Right atrium auricular region (tissue), 2 donors: ENCODE measurements at places on chromosomes 5 and 9.

DNA sequence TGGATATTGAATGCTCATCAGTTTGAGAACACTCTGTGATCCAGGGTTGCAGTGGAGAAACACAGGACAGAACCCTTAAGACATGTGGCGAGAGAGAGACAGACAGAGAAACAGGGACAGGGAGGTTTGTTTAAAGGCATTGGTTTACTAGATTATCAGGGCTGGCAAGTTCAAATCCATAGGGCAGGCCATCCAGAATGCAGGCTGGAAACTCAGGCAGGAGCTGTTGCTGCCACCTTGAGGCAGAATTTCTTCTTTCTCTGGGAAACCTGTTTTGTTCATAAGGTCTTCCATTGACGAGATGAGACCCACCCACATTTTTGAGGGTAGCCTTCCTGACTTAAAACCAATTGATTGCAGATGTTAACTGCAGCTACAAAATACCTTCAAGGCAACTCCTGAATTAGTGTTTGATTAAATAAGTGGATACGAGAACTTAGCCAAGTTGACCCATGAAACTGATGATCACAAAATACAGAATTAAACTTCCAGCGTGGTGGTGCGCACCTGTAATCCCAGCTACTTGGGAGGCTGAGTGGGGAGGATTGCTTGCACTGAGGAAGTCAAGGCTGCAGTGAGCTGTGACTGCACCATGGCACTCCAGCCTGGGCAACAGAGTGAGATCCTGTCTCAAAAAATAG lies 55.9 kb downstream of the NSUN2 start:
- H3K27ac ChIP-seq = no peak overlapping the region
- no peaks in the 10 kb centered on the region for H3K4me1 ChIP-seq
- H3K36me3 ChIP-seq = no peaks in the 10 kb centered on the region

DNA sequence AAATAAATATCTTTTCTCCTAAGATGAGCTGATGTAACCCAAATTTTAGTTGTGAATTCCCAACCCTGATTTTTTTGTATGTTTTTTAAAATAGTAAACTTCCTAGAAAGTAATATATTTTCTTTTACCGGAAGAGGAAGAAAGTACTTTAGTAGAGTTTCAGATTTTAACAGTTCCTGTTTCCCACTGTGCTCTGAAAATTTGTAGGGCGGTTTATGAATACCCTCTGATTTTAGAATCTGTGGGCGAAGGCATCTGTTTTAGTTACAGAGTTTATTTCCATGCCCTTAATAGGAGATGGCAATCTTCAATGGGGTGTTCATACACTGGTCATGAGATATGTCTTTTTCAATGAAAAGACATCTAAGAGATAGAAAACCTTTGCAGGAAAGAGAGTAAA lies 3.7 kb upstream of the HOMER1 start:
- H3K36me3 ChIP-seq = no peaks in the 10 kb centered on the region
- no peak overlapping the region for H3K4me3 ChIP-seq
- H3K4me1 ChIP-seq = no peaks in the 10 kb centered on the region
- no peak overlapping the region for H3K27ac ChIP-seq
- H3K27me3 ChIP-seq = no peaks in the 10 kb centered on the region

DNA sequence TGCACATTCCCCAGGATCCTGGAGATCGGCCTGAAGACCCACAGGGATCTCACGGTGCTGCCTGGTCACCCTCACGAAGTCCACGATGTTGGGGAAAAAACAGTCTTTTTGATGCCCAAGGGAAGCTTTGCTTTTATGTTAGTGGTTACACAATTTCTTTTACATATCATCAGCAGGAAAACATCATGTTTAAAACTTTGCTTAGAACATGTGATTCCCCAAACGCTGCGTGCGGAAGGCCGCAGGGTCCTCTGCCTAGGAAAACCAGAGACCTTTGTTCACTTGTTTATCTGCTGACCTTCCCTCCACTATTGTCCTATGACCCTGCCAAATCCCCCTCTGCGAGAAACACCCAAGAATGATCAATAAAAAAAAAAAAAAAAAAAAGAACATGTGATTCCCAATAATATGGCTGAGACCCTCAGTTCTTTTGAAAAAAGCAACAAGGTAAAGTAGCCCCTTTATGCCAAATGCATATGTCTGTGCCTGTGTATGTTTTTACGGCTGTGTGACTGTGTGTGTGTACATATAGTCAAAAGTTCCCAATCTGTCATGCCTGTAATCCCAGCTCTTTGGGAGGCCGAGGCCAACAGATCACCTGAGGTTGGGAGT lies 11.5 kb upstream of the AGPAT2 start:
- DNase-seq = no peak
- no peak overlapping the region for H3K4me3 ChIP-seq
- H3K4me1 ChIP-seq = peaks cover 13% of the 10 kb centered on the region
- no peak overlapping the region for H3K27ac ChIP-seq

- no peaks in the 10 kb centered on the region for H3K36me3 ChIP-seq
- H3K4me3 ChIP-seq = no peak overlapping the region
- H3K27me3 ChIP-seq = no peaks in the 10 kb centered on the region
- DNase-seq = no peak
- H3K4me1 ChIP-seq = no peaks in the 10 kb centered on the region
These were observed 30.4 kb upstream of the DENND1A start for GRCh38 chr9:123960366-123960765.

DNA sequence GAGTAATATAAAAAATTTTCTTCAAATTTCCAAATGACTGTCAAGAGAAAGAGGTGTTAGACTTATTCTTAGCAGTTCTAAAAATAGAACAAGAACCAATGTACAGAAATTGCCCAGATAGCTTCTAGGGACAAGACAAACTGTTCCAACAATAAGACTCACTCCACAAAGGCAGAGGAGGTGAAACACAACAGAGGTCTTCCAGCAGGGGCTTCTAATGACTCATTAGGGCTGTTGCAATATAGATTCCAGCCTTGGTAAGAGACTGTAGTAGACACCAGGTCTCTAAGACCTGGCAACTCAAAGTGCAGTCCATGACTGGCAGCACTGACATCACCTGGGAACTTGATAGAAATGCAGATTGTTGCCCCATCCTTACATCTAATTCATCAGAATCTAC lies 134.6 kb upstream of the VLDLR start:
- H3K27ac ChIP-seq = peak overlapping the region; percentile 52
- no peaks in the 10 kb centered on the region for H3K36me3 ChIP-seq
- no peak for DNase-seq
- H3K27me3 ChIP-seq = no peaks in the 10 kb centered on the region

DNA sequence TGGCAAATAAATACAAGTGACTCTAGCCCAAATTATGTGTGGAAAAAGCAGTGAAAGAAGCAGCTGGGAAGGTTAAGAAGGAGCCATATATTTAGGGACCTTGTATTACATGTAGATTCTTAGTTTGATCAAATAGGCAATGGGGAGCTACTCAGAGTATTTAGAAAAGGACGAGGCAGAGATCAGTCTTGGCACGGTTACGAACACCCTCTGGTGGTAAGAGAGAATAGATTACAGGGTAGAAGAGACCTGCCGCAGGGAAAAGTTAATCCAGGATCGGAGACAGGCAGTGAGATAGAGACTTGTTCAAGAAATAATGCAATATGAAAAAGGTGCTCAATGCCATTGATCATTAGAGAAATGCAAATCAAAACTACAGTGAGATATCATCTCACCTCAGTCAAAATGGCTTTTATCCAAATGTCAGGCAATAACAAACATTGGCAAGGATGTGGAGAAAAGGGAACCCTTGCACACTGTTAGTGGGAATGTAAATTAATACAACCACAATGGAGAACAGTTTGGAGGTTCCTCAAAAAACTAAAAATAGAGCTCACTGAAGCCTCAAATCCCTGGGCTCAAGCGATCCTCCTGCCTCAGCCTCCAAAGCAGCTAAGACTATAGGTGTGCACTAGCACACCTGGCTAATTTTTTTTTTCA lies 12.0 kb downstream of the INIP start:
- H3K27ac ChIP-seq = no peak overlapping the region
- H3K4me3 ChIP-seq = no peak overlapping the region
- no peak for DNase-seq
- no peaks in the 10 kb centered on the region for H3K36me3 ChIP-seq
- H3K4me1 ChIP-seq = no peaks in the 10 kb centered on the region

- no peak for DNase-seq
- no peak overlapping the region for H3K4me3 ChIP-seq
- H3K27ac ChIP-seq = no peak overlapping the region
These were observed 38.0 kb upstream of the CCDC152 start for GRCh38 chr5:42718591-42718990.

GRCh38 chr5:85333276-85333675 lies 948.6 kb upstream of the EDIL3 start:
- no peaks in the 10 kb centered on the region for H3K36me3 ChIP-seq
- H3K27ac ChIP-seq = no peak overlapping the region
- DNase-seq = no peak
- no peaks in the 10 kb centered on the region for H3K27me3 ChIP-seq
- H3K4me1 ChIP-seq = no peaks in the 10 kb centered on the region
- no peak overlapping the region for H3K4me3 ChIP-seq

GRCh38 chr5:93073547-93073946 lies 507.5 kb downstream of the NR2F1-AS1 start:
- no peak overlapping the region for H3K27ac ChIP-seq
- no peak overlapping the region for H3K4me3 ChIP-seq
- DNase-seq = no peak
- H3K36me3 ChIP-seq = no peaks in the 10 kb centered on the region
- no peaks in the 10 kb centered on the region for H3K4me1 ChIP-seq
- no peaks in the 10 kb centered on the region for H3K27me3 ChIP-seq

GRCh38 chr9:131289301-131290035 lies at the start of gene PLPP7:
Gene PLPP7 (plus strand): TSS chr9:131289723. CDS start chr9:131289998, 275 bp downstream.
- peak; percentile 88 for DNase-seq
- H3K27ac ChIP-seq = peak within 1 kb of the TSS; percentile 87

GRCh38 chr9:95048225-95049087 lies 269.1 kb downstream of the FANCC start:
- H3K27me3 ChIP-seq = no peaks in the 10 kb centered on the region
- H3K27ac ChIP-seq = peak overlapping the region; percentile 90
- H3K4me3 ChIP-seq = peak overlapping the region; percentile 55

GRCh38 chr9:89710697-89711096 lies 105.9 kb downstream of the GADD45G start:
- H3K36me3 ChIP-seq = no peaks in the 10 kb centered on the region
- no peak overlapping the region for H3K27ac ChIP-seq
- H3K4me3 ChIP-seq = no peak overlapping the region
- peaks cover 6% of the 10 kb centered on the region for H3K4me1 ChIP-seq
- no peaks in the 10 kb centered on the region for H3K27me3 ChIP-seq

DNA sequence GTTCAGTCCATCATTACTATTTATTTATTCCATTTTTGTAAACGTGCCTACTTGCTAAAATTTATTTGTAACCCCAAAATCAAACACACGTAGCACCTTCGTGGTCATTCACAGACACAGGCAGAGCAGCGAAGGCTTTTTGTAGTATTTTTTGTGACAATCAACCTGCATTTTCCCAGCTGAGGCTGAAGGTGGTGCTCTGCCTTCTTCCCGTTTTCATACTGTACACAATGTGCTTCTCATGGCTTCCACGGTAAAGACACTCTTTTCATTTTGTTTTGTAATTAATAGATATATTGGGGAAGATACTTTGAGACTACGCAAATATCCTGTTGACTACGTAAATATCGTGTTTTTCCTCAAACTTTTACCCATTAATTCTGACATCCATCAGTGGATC lies 19.4 kb downstream of the DAP start:
- peaks cover 23% of the 10 kb centered on the region for H3K4me1 ChIP-seq
- H3K27me3 ChIP-seq = no peaks in the 10 kb centered on the region
- no peak for DNase-seq
- H3K27ac ChIP-seq = no peak overlapping the region
- no peak overlapping the region for H3K4me3 ChIP-seq

DNA sequence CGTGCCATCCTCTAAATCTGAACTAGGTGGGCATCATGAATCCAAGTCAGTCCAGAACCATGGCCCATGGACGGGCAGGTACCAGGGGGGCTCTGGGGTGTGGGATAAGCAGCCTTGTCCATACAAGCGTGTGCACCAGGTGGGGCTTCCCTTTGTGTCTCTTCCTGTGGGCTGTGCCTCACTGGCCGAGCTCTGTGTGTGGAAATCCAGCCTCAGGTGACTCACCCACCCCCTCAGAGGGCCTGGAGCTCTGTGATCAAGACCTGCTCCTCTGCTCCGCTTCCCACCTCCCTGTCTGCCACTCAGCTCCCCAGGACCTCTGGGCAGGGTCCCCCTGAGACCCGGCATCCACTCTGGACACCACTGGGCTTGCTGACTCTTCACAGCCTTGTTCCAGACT lies 33.0 kb downstream of the GADD45G start:
- H3K4me1 ChIP-seq = peaks cover 40% of the 10 kb centered on the region
- H3K4me3 ChIP-seq = no peak overlapping the region
- H3K36me3 ChIP-seq = no peaks in the 10 kb centered on the region
- DNase-seq = no peak
- no peaks in the 10 kb centered on the region for H3K27me3 ChIP-seq

GRCh38 chr5:148403344-148403743 lies 19.6 kb downstream of the FBXO38 start:
- no peak for DNase-seq
- no peak overlapping the region for H3K4me3 ChIP-seq
- no peak overlapping the region for H3K27ac ChIP-seq
- H3K36me3 ChIP-seq = peaks cover 73% of the 10 kb centered on the region

DNA sequence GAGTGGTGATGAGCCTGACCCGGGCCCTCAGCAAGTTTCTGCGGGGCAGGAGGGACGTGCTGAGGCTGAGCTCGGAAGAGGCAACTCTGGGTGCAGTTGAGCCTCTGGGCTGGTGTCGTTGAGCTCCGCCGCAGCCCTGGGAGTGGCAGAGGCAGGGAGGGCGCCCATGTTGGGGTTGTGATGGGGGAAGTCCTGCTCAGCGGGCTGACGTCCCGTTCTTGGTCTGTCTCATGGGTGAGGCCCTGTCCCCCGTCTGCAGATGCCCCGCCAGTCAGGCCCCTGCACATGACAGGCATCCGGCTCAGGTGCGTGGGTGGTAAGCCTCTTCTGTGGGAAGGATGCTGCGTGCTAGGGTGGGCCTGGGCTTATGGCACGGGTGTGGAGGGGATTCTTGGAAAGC lies 64.3 kb downstream of the RXRA start:
- no peak overlapping the region for H3K4me3 ChIP-seq
- H3K27ac ChIP-seq = no peak overlapping the region
- no peaks in the 10 kb centered on the region for H3K27me3 ChIP-seq
- H3K36me3 ChIP-seq = no peaks in the 10 kb centered on the region

DNA sequence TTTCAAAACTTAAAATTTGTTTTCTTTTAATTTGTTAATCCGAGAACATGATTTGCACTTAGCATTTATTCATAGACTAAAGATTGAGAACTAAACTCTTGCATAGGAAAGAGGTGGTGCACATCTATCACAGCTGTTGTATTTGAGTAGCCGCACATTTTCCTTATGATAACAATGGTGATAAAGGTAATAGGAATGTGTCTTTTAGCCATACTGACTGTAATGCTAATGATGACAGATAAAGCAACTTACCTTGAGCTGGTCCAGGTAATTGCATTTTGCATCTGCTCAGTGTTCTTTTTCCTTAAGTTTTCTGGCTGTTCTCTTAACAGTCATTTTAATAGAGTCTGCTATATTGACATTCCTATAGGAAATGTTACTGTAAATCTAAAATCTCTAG lies 19.0 kb downstream of the PHAX start:
- no peak overlapping the region for H3K27ac ChIP-seq
- DNase-seq = no peak
- no peak overlapping the region for H3K4me3 ChIP-seq
- no peaks in the 10 kb centered on the region for H3K4me1 ChIP-seq
- H3K36me3 ChIP-seq = peaks cover 25% of the 10 kb centered on the region
- H3K27me3 ChIP-seq = no peaks in the 10 kb centered on the region

- no peak overlapping the region for H3K27ac ChIP-seq
- no peak overlapping the region for H3K4me3 ChIP-seq
- DNase-seq = no peak
- H3K36me3 ChIP-seq = no peaks in the 10 kb centered on the region
These were observed 45.8 kb upstream of the RGMB start for GRCh38 chr5:98727686-98728085.
